ENCODE measurements at places on chromosomes 2 and 18.

DNA sequence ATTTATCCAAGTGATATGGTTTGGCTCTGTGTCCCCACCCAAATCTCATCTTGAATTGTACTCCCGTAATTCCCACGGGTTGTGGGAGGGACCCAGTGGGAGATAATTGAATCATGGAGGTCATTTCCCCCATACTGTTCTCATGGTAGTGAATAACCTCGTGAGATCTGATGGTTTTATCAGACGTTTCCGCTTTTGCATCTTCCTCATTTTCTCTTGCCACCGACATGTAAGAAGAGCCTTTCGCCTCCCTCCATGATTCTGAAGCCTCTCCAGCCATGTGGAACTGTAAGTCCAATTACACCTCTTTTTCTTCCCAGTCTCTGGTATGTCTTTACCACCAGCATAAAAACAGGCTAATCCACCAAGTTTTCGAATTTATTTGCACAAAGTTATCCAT lies 20.3 kb upstream of the CHST10 start:
- DNase-seq: no peak

GRCh38 chr2:9445089-9445488 lies 21.6 kb downstream of the CPSF3 start:
- no peak for DNase-seq

DNA sequence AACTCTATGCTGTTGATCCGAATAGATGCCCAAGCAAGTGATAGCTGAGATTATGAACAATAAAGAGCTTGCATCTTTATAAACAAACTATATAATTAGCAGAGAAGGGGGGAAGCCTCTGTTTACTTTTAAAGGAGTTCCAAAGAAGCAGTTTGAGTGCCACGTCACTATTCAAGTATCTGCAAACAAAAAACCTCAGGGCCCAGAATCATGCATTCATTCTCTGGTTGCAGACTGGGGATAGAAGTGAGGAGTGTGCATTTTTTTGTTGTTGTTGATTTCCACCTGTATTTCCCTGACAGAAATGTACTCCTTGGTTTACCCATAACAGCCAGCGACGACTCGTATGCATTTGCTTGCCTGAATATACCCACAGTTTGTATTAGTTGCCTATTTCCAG lies 264.3 kb downstream of the PTGR3 start:
- no peak for DNase-seq

DNA sequence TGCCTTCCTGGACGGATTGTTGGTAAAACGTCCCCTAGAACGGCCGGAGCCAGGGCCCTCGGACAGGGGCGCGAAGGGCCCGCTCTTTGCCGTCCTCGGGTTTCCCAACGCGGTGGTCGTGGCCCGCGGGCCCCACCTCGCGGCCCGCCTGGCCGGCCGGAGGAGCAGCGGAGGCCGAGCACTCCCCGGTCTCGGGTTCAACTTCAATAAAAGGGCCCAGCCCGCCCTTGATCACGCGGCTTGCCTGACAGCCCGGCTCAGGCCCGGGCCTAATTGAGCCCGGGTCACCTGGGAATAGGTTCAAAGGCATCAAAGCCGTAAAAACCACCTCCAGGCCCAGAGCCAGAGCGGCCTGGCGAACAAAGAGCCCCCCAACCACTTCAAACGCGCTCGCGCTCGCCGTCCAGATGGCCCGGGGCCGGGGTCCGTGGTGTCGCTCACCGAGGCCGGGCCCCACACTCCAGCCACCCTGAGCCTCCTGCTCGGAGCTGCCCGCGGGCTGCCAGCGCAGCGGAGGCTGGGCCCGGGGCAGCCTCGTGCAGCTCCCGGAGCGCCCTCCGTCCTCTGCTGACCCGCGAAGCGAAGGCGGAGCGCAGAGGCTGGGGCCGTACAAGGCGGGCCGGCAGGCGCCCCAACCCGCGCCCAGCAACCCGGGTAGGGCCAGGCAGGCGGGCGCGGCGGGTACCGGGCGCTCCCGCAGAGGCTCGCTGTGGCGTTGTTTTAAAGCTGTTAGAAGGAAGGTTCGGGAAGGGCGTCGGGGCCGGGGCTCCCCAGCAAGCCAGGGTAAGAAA lies 1.1 kb upstream of the TWIST2 start:
- DNase-seq: no peak

- no peak for DNase-seq
Observed at GRCh38 chr2:215189393-215189792, 51.0 kb upstream of the ABCA12 start.

GRCh38 chr2:104250635-104251034 lies 603.3 kb upstream of the POU3F3 start:
- no peak for DNase-seq

- no peak for DNase-seq
Observed at GRCh38 chr2:18110222-18110621, 231.8 kb downstream of the KCNS3 start.

All from activated CD8-positive, alpha-beta memory T cell treated with anti-CD3 and anti-CD28 coated beads for 1 hour (primary cell).